ENCODE measurements at places on chromosomes 7 and 10. TPM values are rescaled to one million over a fixed set of nuclear protein-coding genes. Genes with fewer than 3 reads are reported as not detected.

GRCh38 chr10:20995123-20995987 is 98.2 kb upstream of the NEBL start:
- H3K36me3 ChIP-seq, result no peaks in the 10 kb centered on the region
- no peak overlapping the region for H3K27ac ChIP-seq
- no peak for DNase-seq

DNA sequence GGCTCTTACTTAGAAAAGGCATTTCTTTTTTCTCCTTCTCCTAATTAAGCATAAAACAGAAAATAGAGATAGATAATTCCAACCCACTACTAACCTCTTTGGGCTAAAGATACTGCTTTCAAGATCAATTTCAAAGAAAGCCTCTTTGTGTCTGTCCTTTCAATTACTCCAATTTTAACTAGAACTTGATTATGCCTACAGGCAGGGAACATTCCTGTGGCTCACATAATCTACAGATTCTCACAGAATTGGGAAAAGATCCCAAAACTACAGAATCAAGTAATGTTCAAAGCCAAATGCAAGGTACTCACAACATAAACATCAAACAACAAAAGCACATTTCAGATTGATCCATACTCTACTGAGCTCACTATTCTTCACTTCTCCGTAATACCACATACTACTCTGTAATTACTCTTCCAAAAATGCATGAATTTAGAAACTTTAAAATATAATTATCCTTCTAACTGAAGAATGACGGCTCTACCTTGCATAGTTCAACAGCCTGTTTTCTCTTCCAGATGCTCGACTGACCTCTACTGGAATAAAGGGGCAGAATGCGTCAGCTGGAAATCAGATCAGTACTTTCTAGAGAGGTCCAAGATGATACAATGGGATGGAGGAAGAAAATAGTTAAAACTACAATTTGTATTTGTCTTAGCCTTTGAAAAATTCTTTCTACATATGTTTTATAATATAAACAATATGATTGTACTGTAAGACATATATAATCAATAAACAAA is 3.9 kb downstream of the MTERF1 start:
- no peak overlapping the region for H3K4me3 ChIP-seq
- DNase-seq, result no peak
- H3K4me1 ChIP-seq, result peaks cover 15% of the 10 kb centered on the region
- H3K27ac ChIP-seq, result no peak overlapping the region
- peaks cover 9% of the 10 kb centered on the region for H3K36me3 ChIP-seq

DNA sequence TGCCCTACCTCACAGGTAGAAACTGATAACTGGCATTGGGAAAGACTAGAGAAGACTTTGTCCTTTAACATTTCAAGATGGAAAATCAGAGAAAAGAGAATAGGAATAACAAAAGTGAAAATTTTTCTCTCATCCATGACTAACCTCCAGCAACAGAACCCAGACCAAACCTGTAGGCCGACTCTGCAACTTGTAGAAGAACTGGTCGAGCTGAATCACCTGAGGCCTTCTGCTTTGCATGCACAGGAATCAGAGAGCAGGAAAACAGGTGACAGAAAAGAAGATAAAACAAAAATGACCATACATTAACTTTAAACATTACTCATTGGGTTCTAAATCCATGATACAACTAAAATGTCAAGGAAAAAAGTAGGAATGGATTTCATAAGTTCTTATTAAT is 137.1 kb downstream of the SLC25A13 start:
- no peaks in the 10 kb centered on the region for H3K4me1 ChIP-seq
- no peak for DNase-seq
- H3K27ac ChIP-seq, result no peak overlapping the region
- no peak overlapping the region for H3K4me3 ChIP-seq
- H3K36me3 ChIP-seq, result peaks cover 30% of the 10 kb centered on the region
- H3K27me3 ChIP-seq, result no peaks in the 10 kb centered on the region

- peaks cover 17% of the 10 kb centered on the region for H3K36me3 ChIP-seq
- no peak for DNase-seq
- no peaks in the 10 kb centered on the region for H3K4me1 ChIP-seq
- H3K4me3 ChIP-seq, result no peak overlapping the region
These were observed 19.9 kb downstream of the CASD1 start for GRCh38 chr7:94529516-94529915.

DNA sequence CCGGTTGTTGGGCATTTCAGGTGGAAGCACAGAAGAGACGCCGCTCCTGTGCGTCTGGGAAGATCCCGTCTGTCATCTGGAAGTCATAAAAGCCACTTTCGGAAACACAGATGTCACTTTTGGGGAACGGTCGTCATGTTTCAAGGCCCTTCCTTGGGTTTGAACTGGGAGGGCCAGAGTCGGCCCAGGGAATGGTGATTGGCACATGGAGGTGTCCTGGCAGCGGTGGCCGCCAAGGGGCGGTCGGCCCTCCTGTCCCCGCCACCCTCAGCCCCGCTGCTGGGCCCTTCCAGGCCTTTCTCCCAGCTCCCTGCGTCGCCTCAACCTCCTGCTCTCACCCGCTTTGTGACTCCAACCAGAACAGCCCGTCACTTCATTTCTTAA is 115.2 kb upstream of the SFMBT2 start:
- DNase-seq, result no peak
- no peak overlapping the region for H3K4me3 ChIP-seq
- H3K27ac ChIP-seq, result no peak overlapping the region

DNA sequence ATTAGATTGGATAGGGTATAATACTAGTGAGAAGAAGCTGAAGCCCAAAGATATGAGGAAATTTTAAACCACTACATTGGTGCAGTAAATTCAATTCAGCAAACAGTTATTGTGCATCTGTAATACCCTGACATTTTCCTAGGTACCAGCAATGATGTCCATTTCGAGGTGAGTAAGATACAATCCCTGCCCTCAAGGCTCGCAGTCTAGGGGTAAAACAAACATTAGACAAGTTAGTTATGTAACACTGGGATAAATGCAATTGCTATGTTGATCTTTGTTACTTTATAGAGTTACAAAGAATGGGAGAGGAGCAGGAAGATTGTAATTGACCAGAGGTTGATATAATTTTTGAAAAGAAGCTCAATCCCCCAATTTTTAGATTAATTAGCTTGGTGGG is 168.1 kb downstream of the PRKG1 start:
- no peaks in the 10 kb centered on the region for H3K36me3 ChIP-seq
- H3K27ac ChIP-seq, result peak overlapping the region; percentile 66
- H3K4me1 ChIP-seq, result no peaks in the 10 kb centered on the region
- no peak overlapping the region for H3K4me3 ChIP-seq
- DNase-seq, result no peak

- H3K36me3 ChIP-seq, result peaks cover 30% of the 10 kb centered on the region
- no peak overlapping the region for H3K4me3 ChIP-seq
- no peaks in the 10 kb centered on the region for H3K4me1 ChIP-seq
- no peak overlapping the region for H3K27ac ChIP-seq
- no peak for DNase-seq
These were observed 191.3 kb upstream of the CDCA7L start for GRCh38 chr7:22137026-22137425.

DNA sequence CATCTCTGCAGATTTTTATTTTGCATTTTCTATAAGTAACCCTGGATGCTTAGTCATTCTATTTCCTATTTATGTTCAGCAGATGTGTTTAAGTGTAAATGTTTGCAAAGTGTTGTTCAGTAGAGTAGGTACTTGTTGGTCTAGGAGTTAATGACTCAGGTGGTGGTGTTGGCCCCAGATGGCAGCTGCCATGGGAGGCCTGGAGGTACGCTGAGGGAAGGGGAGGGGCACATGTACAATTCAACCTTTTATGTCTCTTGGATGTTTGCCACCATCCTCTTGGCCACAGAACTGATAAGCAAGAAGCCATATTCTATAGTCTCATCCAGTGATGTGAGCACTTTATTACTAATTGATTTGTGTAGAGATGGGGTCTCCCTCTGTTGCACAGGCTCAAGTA is 68.1 kb upstream of the SLC39A12 start:
- H3K27me3 ChIP-seq, result no peaks in the 10 kb centered on the region
- H3K27ac ChIP-seq, result no peak overlapping the region
- no peaks in the 10 kb centered on the region for H3K36me3 ChIP-seq
- DNase-seq, result no peak
- no peaks in the 10 kb centered on the region for H3K4me1 ChIP-seq

- H3K27me3 ChIP-seq, result no peaks in the 10 kb centered on the region
- no peak overlapping the region for H3K4me3 ChIP-seq
- no peaks in the 10 kb centered on the region for H3K4me1 ChIP-seq
- H3K36me3 ChIP-seq, result no peaks in the 10 kb centered on the region
- DNase-seq, result no peak
- H3K27ac ChIP-seq, result no peak overlapping the region
These were observed 19.3 kb downstream of the ACBD7 start for GRCh38 chr10:15069230-15069629.

The PAPSS2 gene
- total RNA-seq, result 26.6 TPM

The NPSR1 gene
- not detected for total RNA-seq

GRCh38 chr7:46072722-46073121 is 151.7 kb upstream of the IGFBP3 start:
- H3K27ac ChIP-seq, result no peak overlapping the region
- DNase-seq, result no peak
- no peak overlapping the region for H3K4me3 ChIP-seq
- no peaks in the 10 kb centered on the region for H3K36me3 ChIP-seq
- H3K27me3 ChIP-seq, result no peaks in the 10 kb centered on the region
- H3K4me1 ChIP-seq, result no peaks in the 10 kb centered on the region

The CYP17A1 gene
- 0.47 TPM for total RNA-seq

- no peaks in the 10 kb centered on the region for H3K36me3 ChIP-seq
- no peaks in the 10 kb centered on the region for H3K4me1 ChIP-seq
- no peaks in the 10 kb centered on the region for H3K27me3 ChIP-seq
- DNase-seq, result no peak
- no peak overlapping the region for H3K4me3 ChIP-seq
- no peak overlapping the region for H3K27ac ChIP-seq
These were observed 8.8 kb downstream of the DRGX start for GRCh38 chr10:49387071-49387470.

The IFIT1 gene
- 10.6 TPM for total RNA-seq

The HOXA3 gene
- 0.30 TPM for total RNA-seq

The CALML5 gene
- not detected for total RNA-seq

DNA sequence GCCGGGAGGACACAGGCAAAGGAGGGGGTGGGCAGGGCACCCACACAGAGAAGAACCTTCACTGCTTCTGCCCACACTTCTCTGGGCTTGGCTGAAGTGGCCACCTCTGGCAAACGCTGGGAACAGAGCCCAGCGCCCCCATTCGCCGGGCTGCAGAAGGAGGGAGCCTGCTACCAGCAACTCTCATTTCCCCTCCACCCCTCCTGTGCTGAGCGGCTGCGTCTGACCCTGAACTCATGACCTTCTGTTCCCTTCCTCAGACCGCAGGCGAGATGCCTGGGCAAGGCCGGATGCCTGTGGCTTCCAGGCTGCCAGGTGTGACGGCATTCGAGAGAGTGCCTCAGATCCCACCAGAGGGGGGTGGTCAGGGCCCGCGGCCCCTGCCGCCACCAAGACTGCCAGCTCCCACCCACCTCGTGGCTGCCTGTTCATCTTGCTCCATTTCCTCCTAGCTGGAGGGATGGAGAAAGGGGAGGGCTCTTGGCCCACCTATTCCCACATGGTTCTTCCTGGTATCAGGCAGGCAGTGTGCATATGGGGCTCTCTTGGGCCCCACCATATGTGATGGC is 19.8 kb downstream of the DNAJB12 start:
- peak overlapping the region; percentile 94 for H3K27ac ChIP-seq
- H3K27me3 ChIP-seq, result no peaks in the 10 kb centered on the region
- H3K4me3 ChIP-seq, result no peak overlapping the region
- H3K36me3 ChIP-seq, result peaks cover 22% of the 10 kb centered on the region
- DNase-seq, result peak; percentile 94
- H3K4me1 ChIP-seq, result no peaks in the 10 kb centered on the region

GRCh38 chr10:102267748-102268147 is 22.4 kb downstream of the GBF1 start:
- H3K27me3 ChIP-seq, result no peaks in the 10 kb centered on the region
- no peaks in the 10 kb centered on the region for H3K36me3 ChIP-seq
- DNase-seq, result no peak
- no peak overlapping the region for H3K27ac ChIP-seq
- no peak overlapping the region for H3K4me3 ChIP-seq

DNA sequence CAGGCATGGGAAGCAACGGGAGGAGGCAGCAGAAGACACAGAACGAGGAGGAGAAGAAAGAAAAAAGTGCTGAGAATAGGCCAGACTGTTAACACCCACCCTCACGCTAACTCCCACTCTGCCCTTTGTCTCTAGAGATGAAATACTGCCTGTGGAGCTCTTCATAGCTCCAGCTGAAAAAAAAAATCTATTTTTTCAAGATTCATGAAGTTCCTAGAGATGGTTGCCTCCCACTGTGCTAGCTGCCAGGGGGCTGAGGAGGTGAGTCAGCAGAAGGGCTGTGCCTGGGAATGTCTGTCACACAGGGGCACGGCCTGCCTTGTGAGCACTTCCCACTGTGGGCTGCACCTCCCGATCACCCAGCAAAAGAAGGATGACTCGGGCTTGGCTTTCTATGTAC is 144.5 kb downstream of the RNF216 start:
- peaks cover 56% of the 10 kb centered on the region for H3K4me1 ChIP-seq
- H3K4me3 ChIP-seq, result no peak overlapping the region
- peaks cover 51% of the 10 kb centered on the region for H3K36me3 ChIP-seq
- no peaks in the 10 kb centered on the region for H3K27me3 ChIP-seq
- DNase-seq, result peak; percentile 86
- peak overlapping the region; percentile 48 for H3K27ac ChIP-seq

- H3K4me1 ChIP-seq, result no peaks in the 10 kb centered on the region
- no peaks in the 10 kb centered on the region for H3K36me3 ChIP-seq
- no peaks in the 10 kb centered on the region for H3K27me3 ChIP-seq
- H3K4me3 ChIP-seq, result no peak overlapping the region
- DNase-seq, result no peak
These were observed 255.9 kb downstream of the USP6NL start for GRCh38 chr10:11355592-11355991.

DNA sequence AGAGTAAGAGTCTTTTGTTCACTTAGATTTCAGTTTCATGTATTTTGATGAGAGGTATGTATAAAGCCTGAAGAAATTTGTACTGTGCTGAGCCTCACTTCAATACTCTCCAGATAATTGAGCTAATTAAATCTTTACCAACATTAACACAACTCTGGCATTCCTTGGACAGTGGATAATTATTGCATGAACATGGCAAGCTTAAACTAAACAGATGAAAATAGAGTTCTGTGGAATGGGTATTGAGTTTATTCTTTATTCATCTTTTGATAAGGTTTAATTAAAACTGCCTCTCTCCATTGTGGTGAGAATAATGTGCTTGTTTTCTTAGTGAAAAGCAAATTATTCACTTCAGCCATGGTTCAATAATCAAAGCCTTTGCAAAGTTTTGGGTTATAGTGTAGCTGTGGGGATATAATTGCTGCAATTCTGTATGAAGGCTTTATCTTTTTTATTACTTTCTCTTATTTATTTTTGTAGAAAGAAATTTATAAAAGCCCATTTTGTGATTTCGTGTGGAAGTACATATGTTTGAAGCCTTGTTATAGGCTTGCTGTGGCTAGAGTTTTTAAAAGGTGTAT is 126.4 kb upstream of the FZD1 start:
- H3K4me3 ChIP-seq, result no peak overlapping the region
- no peak for DNase-seq
- H3K27me3 ChIP-seq, result no peaks in the 10 kb centered on the region
- no peaks in the 10 kb centered on the region for H3K4me1 ChIP-seq

The DKK1 gene
- not detected for total RNA-seq

All from right atrium auricular region (tissue), 2 donors.